ENCODE measurements at places on chromosomes 7 and 10. TPM values are rescaled to one million over a fixed set of nuclear protein-coding genes. Genes with fewer than 3 reads are reported as not detected.

- DNase-seq: no peak
Observed at GRCh38 chr7:75900617-75901315, 14.2 kb upstream of the POR start.

- no peak for DNase-seq
Observed at GRCh38 chr10:43667317-43667731, 18.6 kb upstream of the ZNF32 start.

DNA sequence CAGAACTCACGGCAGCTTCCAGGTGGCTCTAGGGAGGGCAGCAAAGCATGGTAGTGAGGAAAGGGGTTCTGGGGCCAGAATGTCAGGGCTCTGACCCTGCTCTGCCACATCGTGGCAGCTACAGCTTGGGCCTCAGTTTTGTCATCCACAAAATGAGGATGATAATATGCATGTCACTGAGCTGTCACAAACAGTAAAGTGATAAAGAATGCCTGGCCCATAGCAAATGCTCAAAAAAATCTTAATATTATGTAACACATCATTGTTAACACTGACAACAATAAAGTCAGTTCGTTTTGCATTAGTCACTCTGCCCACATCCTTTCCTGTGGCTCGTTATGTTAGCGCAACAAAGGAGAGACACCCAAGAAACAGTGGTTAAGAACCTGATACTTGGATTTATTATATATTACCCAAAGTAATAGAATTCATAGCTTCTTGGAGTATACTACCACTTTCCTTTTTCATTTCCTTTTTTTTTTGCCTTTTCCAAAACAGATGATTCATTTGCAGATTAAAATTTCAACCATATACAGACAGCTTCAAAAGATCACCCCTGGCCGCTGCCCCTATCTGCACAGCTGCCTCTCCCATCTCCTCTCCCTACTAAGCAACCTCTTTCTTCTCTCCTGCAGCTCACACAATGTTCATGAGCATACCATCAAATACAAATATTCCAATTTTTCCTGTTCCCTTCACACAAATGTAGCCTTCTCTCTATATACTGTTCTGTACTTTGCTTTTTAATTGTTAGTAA lies 45.5 kb upstream of the DDC start:
- DNase-seq: no peak

DNA sequence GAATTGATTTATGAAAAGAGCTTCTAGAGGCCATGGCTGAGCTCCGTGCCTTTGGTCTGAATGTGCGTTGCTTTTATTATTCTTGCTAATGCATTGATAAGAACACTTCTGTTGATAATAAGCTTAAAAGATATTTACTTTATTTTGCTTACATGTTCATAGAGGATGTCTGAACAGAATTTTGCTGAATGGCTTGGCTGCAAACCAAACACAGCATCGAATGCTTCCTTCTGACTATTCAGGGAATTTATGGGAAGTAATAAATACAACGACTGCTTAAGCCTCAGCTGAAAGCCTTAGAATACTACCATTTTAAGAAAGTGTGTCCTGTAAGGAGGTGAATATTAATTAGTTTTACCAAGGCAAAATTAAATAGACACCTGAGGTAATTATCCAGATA lies 643.5 kb upstream of the POT1 start:
- no peak for DNase-seq

- DNase-seq: no peak
Observed at GRCh38 chr7:91126762-91127161, 137.5 kb upstream of the FZD1 start.

GRCh38 chr7:110861163-110861562 lies 229.8 kb upstream of the LRRN3 start:
- no peak for DNase-seq

- no peak for DNase-seq
Observed at GRCh38 chr10:121928528-121928884, 675 bp upstream of the ATE1 start.

DNA sequence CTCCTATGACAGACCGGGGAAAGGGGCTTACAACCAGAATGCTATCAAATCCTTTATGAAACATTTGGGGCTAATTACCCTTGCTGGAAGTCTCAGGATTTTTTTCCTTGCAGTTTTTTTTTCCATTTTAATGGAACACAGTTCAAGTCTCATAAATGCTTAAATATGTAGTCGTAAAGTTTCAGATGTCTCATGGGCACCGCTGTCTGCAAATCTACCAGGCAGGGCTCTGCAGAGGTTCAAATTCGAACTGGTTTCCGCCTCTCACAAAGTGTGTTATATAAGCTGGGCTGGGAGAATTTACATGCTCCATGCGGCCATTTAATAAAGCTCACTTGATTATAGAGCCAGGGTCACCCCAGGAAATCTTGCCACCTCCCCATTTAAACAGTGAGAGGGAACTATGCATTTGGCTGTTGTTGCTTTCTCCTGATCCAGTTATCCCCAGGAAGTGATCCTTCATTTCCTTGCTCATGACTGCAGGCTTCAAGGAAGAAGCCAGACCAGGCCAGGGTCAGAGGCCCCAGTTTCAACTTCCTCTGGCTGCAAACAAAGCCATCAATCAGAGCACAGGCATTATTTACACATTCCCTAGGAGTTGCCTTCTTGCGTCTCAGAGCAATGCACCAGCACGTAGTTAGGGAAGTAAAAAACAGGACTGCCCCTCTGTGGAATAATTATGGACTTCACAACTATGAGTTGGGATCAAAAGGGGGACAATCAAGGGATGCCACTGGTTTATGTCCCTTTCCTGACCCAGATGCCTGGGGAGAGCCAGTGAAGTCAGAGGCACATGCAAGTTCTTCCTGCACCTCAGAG lies 358.8 kb downstream of the PRPF18 start:
- DNase-seq: no peak

GRCh38 chr7:55572378-55573233 lies at the start of gene VOPP1:
Gene VOPP1 (minus strand): TSS chr7:55572502. CDS start chr7:55572324, 178 bp downstream.
- peak; percentile 50 for DNase-seq

GRCh38 chr7:5661942-5662341 lies 119.5 kb downstream of the RNF216 start:
- no peak for DNase-seq

DNA sequence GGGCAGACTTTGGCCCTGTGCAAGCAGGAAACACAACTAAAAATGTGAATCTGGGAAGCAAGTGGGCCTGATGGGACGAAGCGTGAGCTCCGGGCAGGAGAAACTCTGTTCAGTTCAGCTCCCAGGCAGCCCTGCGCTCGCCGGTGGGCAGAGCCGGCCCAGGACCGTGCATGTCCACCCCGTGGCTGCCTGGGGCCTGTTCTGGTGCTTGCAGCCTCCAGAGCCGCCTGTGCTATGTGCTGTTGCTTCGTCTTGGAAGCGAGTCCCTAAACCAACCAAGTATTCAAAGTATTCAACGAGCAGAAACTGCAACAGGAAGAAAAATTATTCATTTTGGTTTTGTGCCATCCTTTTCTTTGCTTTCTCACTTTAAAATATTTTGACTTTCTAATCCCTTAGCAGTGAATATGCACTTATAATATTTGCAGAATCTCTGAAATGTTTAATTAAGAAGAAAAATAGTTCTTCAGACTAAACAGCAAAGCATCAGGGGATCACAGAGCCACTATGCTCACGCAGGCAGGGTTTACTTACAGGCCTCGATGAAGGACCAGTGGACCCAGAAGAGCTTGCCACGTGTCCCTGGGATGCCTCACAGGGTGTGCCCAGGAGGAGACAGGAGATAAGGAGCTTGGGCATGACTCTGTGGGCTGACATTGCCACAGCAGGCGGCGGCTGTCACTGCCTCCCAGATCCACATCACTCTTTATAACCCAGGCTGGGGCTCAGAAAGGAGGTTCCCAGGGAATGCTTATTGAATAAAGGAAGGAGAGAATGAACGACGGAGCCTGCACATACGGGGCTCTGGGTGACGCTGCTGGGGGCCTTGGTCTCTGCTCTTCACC lies 45.6 kb downstream of the VIPR2 start:
- DNase-seq: peak; percentile 59

The GRM3 gene
- not detected for total RNA-seq

The PRSS37 gene
- not detected for total RNA-seq

Measured in uterus (tissue), 4 donors.